ENCODE measurements at places on chromosomes 1 and 21.

DNA sequence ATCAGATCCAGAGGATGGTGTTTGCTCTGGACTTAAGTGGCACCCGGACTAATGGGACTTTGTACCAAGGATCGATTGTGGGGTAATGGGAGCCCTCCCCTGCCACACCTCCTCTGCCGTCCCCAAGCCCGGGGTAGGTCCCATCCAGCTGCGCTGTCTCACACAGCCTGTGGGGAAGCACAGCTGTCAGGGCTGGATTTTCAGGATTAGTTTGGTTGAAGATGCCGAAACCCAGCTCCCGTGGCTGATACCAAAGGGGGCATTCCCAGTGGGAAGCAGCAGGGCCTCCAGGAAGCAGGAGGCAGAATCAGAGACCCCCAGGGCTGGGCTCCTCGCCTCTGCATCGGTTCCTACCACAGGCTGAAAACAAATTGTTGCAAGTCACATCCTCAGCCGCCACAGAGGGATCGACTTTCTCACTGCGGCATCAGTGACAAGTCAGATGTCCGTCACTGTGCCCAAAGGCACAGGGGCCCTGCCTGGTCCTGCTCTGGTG, 59.7 kb downstream of the MATN1 start:
- DNase-seq, result no peak

GRCh38 chr1:54165146-54165545, 12.3 kb upstream of the CDCP2 start:
- no peak for DNase-seq

DNA sequence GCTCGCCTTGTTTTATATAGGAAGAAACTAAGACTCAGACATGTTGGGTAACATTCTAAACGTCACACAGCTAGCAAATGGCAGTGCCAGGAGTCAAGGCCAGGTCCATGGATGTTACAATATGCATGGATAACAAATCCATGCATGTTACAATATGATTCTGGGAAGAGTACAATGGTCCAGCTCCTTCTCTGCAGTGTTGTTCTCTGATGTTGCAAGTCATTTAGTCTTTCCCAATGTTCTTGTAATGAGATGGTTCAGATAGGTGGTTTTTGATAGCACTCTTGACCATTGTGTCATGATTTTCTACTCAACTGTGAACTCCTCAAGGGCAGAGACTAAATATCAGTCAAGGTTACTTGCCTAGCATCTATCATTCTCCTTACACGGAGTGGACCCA, 15.7 kb upstream of the LRRN2 start:
- no peak for DNase-seq

- DNase-seq, result no peak
Measured at GRCh38 chr1:161890574-161890973, 124.5 kb downstream of the ATF6 start.

DNA sequence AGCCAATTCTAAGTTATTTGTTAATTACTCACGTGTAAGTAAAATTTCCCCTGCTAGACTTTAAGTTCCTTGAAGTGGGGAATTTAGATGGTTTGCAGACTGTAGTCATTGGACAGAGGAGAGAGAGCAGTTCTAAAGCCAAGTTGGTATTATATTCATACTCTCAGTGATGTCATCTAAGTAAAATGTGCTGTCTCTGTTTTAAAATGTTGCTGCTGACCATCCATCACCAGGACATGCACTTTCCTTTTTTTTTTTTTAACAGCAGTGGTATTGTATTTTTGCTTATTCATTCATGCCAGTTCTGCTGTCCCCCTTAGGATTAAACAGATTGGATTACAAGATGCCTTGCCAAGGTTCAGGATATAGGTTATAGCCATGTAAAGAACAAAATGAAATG, 2.3 kb downstream of the TTLL7 start:
- no peak for DNase-seq

DNA sequence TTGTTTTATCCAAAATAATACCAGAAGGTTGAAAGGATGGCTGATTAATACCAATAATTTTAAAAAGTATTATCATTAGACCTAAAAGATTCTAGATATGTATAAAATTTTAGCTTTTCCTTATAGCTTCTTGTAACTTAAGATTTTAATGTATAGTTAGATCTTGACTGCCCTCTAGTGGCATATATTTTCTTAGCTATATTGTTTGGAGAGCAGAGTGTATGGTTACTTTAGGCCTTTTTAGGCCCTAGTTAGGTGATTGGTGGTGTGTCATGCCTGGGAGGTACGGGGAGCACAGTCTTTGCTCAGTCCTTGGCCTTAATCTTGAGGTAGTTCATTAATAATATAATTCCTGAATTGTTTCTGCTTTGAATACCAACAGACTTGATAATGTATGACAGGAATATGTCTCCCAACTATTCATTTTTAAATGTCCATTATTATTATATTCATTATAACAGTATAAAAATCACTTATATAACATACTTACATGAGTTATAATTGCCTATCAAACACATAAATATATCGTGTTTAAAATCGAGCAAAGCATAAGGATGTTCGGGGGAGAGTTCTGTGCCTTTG, 328.4 kb downstream of the ZP4 start:
- DNase-seq, result peak; percentile 14

GRCh38 chr1:201709564-201710295, 119.2 kb upstream of the IPO9 start:
- DNase-seq, result peak; percentile 69

DNA sequence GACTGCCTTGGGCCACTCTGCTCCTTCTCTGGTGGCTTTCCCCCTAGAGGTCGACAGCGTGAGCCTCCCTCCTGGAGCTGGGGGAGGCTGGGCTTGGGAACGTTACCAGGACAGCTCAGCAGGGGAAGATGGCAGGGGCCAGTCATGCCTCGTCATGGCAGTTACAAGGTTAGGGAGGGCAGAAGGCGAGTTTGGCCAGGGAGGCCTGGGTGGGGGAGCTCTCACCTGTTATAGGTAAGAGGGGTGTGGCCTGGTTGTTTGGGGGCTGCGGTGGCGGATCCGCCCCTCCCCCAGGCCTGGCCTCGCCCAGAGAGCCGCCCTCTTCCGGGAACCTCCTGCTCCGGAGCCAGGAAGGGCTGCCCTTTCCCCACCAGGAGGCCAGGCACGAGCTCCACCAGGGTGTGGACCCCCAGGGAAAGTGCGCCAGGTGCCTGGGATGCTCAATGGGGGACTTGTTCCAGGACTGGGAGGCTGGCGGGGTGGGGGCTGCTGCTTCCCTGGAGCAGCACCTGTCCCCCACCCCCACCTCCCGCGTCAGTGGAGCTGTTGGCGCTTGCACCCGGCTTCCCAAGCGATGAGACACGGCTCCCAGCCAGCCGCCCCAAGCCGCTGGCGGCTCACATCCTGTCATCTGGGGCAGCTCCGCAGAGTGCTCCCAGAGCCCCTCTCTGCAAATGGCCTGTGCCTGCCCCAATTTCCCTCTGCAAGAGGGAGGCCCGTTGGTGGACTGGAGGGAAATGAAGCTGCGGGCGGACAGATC, 23.6 kb upstream of the PKP1 start:
- no peak for DNase-seq

GRCh38 chr1:178486100-178487069, 10.4 kb downstream of the CLEC20A start:
- no peak for DNase-seq

DNA sequence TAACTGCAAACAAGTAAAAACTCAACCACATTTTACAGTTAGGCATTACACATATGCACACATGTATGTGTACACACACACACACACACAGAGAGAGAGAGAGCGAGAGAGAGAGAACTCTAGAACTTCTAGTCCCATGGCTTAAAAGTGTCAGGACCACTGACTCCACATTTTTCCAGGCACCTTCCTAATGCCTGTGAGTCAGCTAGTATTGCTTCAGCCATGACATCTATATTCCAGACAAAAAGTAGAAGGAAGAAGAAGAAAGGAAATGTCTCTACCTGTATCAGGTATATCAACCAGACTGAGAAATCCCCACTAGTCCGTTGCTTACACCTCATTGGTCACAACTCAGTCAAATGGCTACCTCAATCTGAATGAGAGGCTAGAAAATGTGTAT, 31.9 kb upstream of the TACSTD2 start:
- no peak for DNase-seq

- no peak for DNase-seq
Measured at GRCh38 chr21:19537116-19537515, 1133.5 kb upstream of the TMPRSS15 start.

GRCh38 chr1:182069028-182069466, 7.5 kb upstream of the ZNF648 start:
- DNase-seq, result peak; percentile 50

- DNase-seq, result no peak
Measured at GRCh38 chr1:221801773-221802516, 60.1 kb upstream of the DUSP10 start.

DNA sequence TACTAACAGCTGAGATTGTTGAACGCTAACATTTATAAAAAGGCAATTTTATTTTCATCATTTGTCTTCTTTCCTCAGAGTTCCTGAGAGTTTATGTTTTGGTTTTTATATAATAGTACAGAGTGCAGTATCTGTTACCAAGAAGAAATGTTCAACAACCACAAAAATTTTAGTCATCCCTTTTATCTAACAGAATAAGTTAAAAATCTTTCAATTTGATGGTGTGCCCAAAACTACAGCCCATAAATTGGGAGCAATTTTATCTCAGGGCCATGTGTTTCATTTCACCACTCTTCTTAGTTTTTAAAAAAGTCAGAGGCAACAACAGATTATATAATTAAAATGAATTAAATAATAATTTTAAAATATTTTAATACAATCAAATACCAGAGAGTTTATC, 37.1 kb downstream of the NEXN start:
- no peak for DNase-seq

DNA sequence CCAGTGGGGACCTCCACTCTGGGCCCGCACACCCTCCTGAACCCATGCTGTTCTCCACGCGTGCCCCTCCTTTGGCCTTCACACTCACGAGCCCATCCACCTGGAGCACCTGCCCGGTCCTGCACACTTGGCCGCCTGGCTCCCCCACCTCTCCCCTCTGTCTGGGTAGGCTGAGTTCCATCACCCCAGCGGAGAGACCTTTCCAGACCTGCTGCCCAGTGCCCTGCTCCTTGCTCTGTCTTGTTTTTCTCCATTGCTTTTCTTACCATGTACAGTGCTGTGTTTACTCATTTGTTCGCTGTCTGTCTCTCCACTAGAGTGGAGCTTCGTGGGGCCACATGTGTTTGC, 351.0 kb upstream of the VAMP3 start:
- no peak for DNase-seq

All from GM12891 (cell line).